ENCODE measurements at places on chromosomes 2 and 18. TPM values are rescaled to one million over a fixed set of nuclear protein-coding genes. Genes with fewer than 3 reads are reported as not detected.
A peak's percentile ranks its signal among the peaks of the same experiment; 100 is the strongest.

GNAL gene
- 3.9 TPM for total RNA-seq

CYP27C1 gene
- 0.26 TPM for total RNA-seq

- no peak for DNase-seq
These were observed 1261.0 kb upstream of the NXPH2 start for GRCh38 chr2:140041239-140041638.

GRCh38 chr2:1800716-1801388, 56.5 kb upstream of the PXDN start:
- DNase-seq: no peak

DNA sequence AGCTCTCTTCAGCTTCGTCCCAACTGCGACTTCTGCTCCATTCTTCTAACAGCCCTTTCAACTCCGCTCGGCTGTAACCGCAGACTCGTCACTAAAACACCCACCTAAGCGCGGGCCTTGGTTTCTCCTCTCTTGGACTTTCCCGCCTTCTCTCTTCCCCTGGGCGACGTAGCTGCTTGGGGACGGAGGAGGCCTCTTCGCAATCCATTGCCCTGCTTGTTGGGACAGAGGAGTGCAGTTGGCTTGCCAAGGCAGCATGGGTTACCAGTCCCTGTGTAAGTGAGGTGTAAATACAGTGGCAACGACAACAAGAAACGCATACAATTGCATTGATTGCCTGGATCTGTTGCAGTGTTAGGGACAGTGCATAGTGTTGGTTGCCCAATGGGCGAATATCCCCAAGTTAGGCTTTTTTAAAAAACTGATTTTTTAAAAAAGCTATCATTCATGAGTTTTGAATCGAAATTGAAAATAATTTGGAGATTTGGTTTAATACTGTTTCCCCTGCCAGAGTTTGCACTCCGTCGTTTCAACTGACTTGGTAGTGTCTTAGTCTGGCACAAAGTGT, 484 bp upstream of the DARS1 start:
- no peak for DNase-seq

GRCh38 chr2:46361920-46362666, 64.9 kb downstream of the EPAS1 start:
- no peak for DNase-seq

SF3B6 gene
- 69.5 TPM for total RNA-seq

COL3A1 gene
- 371 TPM for total RNA-seq

MATN3 gene
- total RNA-seq: 0.89 TPM

- DNase-seq: no peak
These were observed 128.5 kb downstream of the TANC1 start for GRCh38 chr2:159096901-159097300.

DNA sequence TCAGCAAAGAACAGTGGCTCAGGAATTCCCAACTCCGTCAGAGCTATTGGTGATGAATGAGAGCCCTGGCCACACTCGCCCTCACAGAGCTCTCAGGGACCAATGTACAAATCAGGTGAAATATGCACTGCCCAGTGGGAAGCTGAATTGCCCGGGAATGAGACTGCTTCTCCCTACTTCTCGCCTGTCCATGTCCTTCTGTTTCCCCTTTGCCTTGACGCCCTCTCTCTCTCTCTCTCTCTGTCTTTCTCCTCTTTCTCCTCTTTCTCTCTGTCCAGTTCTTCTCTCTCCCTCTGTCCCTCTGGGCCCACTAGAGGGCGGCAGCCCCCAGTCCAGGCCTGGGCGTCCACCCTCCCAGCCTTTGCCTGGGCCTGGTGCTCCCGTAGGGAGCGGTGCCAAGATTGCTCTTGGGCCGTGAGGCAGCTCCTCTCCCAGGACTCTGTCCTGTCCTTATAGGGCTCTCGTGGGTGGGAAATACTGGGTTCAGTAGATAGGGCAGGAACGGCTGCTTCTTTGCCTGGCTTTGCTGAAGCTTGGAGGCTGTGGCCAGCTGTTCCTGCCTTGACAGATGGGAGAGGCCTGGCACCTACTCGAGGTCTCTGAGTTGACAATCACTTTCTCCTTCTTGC, 28.4 kb upstream of the PUM2 start:
- DNase-seq: peak; percentile 84

DNA sequence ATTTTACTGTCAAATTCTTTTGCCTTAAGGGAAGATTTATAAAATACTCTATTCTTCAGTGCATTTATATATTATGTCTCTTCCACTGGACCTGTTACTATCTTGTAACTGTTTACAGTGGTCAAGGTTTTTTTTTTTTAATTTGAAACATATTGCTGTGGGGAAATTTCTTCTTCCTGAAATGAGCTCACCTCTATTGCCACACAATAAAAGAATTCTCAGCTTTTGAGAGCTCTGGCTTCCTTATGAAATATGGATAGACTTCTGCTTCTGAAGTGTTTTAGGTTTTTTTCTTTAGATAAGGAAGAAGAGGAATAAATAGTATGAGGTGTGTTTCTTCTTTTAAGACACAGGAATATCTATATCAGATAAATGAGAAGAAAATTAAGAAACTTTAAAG, 7.7 kb downstream of the VRK2 start:
- DNase-seq: no peak

- DNase-seq: no peak
These were observed 87.9 kb upstream of the FHL2 start for GRCh38 chr2:105486762-105487141.

DNA sequence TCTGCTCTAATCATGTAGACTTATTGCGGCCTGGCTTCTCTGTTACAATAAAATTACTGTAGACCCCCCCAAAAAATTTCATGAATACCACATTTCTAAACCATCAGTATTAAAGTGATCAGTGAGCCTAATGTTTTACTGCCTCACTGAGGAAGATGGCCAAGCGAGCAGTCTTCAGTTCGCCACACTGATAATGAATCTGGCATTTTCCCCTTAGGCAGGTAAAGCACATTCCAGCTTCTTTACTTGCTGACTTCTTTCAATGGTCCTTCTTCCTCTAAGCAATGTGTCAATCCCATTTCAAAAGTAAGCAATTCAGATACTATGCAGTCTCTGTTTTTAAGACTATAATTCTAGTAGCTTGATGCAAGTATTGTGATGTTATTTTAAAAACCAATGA, 137.6 kb downstream of the LAMA1 start:
- no peak for DNase-seq

- no peak for DNase-seq
These were observed 71.5 kb downstream of the OSBPL6 start for GRCh38 chr2:178265851-178266250.

DNA sequence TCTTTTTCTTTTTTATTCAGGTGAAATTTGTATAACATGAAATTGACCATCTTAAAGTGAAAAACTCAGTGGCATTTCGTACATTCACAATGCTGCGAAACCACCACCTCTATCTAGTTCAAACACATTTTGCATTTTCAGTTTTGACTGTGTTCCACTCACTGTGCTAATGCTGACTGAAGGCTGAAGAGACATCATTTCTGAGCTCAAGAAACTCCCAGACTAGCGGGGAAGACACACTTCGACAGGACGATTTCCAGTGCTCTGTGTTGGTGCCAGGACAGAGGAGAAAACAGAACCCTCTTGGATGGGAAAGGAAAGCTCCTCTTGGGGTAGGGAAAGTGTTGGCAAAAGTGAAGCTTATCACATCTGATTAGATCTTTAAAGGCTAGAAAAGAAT, 44.2 kb upstream of the CBLN2 start:
- no peak for DNase-seq

DNA sequence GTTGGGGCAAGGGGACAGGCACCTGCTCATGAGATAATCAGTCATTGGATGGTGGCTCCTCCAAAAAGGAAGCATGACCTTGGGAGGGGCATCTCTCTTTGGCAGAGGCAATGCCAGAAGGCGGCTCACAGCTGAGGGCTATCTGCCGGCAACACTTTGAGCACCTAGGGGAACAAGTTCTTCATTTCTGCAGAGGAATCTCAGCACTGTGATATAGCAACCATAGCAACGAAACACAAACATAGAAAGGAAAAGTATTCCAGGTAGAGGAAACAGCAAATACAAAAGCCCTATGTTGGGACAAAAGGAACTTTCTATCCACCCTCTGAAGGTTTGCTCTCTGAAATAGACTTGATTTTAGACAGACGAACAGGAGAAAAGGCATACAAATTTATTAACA, 89.1 kb upstream of the NEDD4L start:
- no peak for DNase-seq

DNA sequence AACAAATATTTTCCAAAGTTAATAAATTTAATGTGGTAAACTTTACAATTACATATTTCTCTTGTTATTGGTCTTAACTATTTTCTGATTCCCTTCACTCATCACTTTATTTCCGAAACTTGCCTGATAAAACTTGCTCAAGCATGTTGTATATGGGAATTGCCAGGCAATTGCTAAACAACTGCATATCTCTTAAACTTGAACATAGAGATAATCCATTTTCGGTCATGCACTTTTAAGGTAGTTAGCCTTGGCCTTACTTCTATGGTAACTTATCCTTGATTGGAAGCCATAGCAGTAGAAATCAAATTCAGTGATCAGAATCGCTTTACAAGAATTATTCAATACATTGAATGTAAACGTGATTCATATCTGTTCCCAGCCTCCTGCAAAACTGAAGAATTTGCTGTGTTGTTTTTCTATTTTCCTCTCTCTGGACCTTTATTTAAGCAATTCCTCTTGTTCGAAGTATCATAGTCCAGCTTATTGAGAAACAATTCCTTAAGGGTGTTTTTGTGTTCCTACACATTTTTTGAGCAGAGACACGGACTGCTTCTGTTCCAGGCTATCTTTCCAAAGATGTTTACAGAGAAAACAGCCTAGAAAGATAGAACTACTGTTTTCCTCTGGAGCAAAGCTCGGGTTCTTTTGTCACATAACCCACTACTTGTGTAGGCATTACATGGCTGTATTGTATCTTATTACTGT, 674.3 kb downstream of the IRS1 start:
- DNase-seq: no peak

GRCh38 chr2:217008794-217009193, 148.9 kb upstream of the TNP1 start:
- no peak for DNase-seq

- DNase-seq: no peak
These were observed 141.7 kb upstream of the ATP5MC3 start for GRCh38 chr2:175323162-175323561.

GAD1 gene
- total RNA-seq: not detected

DNA sequence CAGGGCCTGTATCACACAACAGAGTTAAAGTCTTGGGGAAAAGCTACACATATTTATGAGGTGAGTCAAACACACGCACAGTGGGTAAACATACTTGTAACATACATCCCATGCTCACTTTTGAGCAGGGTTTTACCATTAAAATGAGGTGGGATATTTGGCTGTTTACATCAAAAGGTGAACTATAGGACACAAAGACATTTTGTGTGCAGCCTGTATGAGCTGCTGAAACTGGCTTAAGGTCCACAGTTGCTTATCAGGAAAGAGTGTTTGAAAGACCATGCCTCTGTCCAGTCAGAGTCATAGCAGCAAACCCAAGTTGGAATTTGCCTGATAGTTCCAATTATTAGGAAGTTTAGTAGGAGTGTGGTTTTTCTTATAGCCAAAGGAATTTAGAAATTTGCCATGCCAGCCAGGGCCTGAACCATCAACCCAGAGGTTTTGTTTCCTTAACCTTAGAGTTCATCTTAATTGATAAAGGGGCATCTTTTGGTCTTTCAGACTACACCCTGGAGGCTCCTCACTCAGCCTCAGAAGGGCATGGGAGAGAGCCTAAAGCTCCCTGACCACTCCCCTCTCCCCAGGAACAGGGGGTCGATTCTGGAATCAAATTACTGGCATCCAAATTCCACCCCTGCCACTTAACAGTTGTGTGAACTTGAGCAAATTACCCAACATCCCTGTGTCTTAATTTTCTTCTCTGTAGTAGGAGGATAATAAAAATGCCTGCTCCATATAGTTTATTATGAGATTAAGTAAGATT, 29.9 kb upstream of the L3MBTL4 start:
- DNase-seq: no peak

DNA sequence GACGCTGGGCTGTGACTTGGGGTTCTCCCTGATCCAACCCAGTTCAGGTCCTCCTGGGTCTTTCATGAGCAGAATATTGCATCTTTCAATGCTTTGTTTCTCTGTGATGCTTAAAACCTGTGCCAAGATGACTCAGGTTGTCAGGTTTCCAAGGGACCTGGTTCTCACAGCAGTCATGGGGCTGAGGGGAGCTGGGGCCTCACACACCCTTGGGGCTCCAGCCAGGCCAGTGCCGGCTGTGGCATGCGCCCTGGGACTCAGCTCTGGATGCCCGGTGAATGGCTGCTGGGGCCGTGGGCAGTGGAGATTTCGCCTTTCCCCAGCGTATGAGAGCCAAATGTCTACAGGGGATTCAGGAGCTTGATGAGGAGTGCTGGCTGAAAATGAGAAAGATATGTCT, 29.6 kb downstream of the EDAR start:
- no peak for DNase-seq

DNER gene
- 0.43 TPM for total RNA-seq

- no peak for DNase-seq
These were observed 130.7 kb upstream of the RNF152 start for GRCh38 chr18:62023536-62023935.

GALNT1 gene
- total RNA-seq: 72.7 TPM

- DNase-seq: no peak
These were observed 27.6 kb upstream of the IL1R1 start for GRCh38 chr2:102114851-102115497.

DNA sequence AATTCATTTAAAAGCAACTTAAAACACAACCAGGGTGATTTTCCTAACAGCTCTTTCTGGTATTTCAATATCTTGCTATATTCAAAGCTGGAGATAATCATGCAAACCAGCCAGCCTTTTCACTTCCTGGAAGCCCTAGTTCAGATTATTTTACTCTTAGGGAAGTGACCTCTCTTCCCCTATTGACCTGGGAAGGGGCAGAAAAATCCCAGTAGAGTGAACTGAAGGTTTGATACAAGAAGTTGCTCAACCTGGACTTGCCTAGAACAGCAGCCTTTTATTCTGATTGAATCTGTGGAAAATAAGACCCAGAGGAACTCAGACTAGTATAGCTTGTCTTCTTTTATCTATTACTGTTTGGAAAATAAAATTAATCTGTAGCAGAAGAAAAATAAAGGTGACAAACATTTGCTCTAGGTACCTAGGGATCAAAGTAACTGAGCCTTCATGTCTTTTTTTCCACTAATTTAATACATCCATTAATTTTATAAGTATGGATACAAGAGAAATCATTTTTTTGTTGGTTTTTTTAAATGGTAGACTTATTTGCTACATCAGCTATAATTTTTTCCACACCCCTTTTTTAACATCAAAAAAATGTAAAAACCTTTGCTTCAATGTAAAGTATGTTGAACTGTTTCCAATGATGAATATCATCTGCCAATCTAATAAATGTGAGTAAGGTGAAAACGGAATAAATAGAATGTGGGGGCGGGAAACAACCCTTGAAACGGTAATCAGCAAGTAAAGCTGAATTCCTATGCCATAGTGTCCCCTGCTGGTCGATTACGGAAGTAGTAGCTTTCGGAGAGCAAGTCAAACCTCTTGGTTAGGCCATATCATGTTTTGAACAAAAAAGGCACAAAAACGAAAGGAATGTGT, 629.9 kb downstream of the NRXN1 start:
- DNase-seq: peak; percentile 39

- DNase-seq: no peak
These were observed 18.9 kb downstream of the LYPD6B start for GRCh38 chr2:149057401-149057800.

- no peak for DNase-seq
These were observed 3.4 kb downstream of the GAREM2 start for GRCh38 chr2:26176279-26176615.

GRCh38 chr2:10331702-10332401, 29.1 kb downstream of the HPCAL1 start:
- peak; percentile 30 for DNase-seq

- DNase-seq: no peak
These were observed 479.7 kb upstream of the RAB6C start for GRCh38 chr2:129499747-129500146.

GRCh38 chr2:175576875-175577274, 395.4 kb upstream of the ATP5MC3 start:
- no peak for DNase-seq

GYPC gene
- total RNA-seq: 51.1 TPM

Measured in mucosa of gallbladder (tissue), 1 donor.